Hematopoietic multipotent progenitor cell (in vitro differentiated cells): ENCODE measurements at places on chromosomes 7 and 10. TPM values are rescaled to one million over a fixed set of nuclear protein-coding genes. Genes with fewer than 3 reads are reported as not detected.
A peak's percentile ranks its signal among the peaks of the same experiment; 100 is the strongest.

GRCh38 chr7:136062625-136063325 is 85.6 kb upstream of the MTPN start:
- DNase-seq: no peak

PNLIPRP2 gene
- total RNA-seq: not detected

EGFR gene
- under 0.01 TPM for total RNA-seq

DNA sequence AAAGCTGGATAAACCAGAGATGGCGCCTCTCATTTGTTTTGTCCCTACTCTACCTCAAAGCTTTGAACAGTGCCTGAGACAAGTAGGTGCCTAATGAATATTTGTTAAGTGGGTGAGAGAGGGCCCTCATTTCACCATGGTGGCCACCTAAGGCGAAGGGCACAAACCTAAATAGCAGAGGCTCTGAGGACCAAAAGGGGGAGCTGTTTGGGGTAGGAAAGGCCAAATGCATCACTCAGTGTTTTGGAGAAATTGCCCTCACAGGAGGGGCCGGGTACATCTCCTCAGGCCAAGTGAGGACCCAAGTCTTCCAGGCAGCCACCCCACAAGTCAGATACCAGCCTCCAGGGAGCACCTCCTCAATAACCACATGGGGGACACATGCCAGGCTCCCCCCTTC is 14.0 kb downstream of the IMPDH1 start:
- DNase-seq: no peak

DNA sequence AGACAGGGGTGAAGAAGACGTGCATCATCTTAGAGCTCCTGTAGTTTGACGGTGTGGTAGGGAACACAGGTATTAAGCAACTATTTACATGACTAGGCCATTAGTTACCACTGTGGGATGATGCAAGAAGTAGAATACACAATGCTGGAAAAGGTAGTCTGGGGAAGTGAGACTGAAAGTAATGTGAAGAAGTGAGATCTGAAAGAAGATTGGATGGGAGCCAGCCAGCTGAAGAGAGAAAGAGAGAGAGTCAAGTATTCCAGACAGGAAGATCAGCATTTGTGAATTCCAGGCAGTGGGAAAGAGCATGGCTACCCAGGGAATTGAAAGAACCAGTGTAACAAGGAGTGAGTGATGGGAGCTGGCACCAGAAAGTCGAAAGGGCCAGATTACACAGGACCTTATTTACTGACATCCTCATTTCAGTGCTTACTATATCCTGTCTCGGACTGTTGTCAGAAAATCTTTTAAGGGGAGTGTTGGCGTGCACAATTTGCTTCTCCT is 4.0 kb upstream of the CFAP58 start:
- DNase-seq: peak; percentile 43

- DNase-seq: no peak
Measured at GRCh38 chr10:124225467-124226270, 132.3 kb upstream of the CHST15 start.

DNA sequence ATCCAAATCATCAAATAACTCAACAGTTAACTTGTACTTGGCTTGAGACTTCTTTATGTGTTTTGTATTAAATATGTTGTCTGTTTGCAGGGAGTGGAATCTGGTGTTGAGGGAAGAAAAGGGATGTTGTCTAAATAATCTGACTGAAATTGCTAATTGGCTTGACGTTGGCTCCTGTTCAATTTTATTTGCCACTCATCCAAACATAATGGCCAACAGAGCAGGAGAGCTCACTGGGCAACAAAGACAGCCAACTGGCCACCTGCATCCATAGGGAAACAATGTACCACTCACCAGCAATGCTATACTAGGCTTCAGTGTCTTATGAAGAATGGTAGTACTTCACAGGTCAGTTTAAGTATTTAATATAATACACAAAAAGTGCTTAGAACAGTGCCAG is 80.5 kb downstream of the FAM13C start:
- DNase-seq: no peak

DNA sequence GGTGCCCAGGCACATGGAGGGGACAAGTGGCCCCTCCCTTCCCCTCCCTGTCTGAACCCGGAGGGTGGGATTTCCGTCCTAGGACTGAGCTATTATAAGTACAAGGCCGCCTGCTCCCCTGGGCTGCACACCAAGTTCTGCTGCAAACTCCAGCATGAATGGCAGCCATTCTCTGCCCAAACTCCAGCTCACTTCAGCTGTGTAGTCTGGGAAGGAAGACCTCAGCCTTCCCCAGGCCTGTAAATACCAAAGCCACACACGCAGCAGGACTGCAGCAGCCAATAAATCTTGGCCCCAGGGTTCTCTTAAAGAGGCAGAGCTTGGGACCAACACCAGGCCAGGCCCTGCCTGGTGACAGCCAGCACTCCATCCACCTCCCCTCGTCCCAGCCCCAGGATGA is 291.3 kb upstream of the ZMIZ1 start:
- DNase-seq: no peak

DNA sequence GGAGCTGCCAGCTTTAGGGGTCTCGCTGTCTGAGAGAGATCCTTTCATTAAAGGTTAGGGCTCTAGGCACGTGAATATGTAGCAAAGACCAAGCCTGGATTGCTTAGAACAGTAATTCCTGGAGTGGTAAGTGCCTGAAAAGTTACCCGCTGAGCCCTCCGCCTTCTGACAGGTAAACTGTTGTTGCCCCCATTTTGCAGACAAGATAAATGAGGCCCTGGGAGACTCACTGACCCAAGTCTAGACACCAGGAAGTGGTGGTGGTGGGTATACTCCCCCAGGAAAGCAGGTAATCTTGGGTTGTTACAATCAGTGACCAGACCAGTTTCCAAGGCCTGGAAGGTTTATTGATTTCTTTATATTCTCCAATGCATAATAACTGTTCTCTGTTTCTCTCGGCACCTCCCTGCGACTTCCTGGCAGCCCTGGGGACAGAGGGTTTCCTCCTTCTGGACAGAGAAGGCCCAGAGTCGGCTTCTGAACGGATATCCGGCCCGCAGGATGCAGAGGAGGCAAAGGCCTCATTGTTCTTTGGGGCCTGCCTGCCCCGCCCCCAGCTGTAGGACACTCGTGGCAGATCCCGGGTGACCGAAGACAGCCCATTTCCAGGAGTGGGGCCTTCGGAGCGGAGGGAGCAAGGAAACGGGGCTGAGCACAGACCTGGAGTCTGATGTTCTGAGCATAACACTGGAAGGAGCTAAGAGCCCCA is 1.3 kb upstream of the GRK5 start:
- peak; percentile 40 for DNase-seq

- DNase-seq: no peak
Measured at GRCh38 chr7:55190511-55191160, 171.8 kb downstream of the EGFR start.

DNA sequence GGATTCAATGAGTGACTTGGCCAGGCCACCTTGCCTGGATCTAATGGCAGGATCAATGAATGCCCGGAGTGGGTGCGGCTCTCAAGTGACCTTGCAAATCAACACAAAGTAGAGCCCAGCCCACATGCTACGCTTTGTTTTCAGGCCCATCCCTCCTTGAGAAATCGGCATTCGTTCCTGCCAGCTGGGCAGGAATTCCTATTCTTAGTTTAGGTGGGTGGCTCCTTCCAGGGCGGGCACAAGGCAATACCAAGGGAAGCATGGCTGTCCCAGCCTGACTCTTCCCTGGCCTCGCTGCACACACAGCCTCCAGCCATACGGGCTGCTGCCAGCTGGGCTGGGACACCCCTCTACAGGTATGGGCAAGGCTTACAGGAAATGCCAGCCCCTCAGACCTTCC is 119.3 kb downstream of the SH3PXD2A start:
- DNase-seq: no peak

GRCh38 chr10:76329891-76330575 is 898.6 kb downstream of the LRMDA start:
- DNase-seq: no peak
